ENCODE measurements at places on chromosomes 6 and 20. TPM values are rescaled to one million over a fixed set of nuclear protein-coding genes. Genes with fewer than 3 reads are reported as not detected.

SLC24A3 gene
- not detected for total RNA-seq

RBPJL gene
- total RNA-seq = not detected

CASS4 gene
- 13.2 TPM for total RNA-seq

TUBB1 gene
- not detected for total RNA-seq

SYCP2 gene
- 5.4 TPM for total RNA-seq

MYLK4 gene
- 0.15 TPM for total RNA-seq

UBD gene
- total RNA-seq = 0.38 TPM

GRCh38 chr6:95819939-95820338 lies 195.8 kb upstream of the FUT9 start:
- no peak for DNase-seq

DNA sequence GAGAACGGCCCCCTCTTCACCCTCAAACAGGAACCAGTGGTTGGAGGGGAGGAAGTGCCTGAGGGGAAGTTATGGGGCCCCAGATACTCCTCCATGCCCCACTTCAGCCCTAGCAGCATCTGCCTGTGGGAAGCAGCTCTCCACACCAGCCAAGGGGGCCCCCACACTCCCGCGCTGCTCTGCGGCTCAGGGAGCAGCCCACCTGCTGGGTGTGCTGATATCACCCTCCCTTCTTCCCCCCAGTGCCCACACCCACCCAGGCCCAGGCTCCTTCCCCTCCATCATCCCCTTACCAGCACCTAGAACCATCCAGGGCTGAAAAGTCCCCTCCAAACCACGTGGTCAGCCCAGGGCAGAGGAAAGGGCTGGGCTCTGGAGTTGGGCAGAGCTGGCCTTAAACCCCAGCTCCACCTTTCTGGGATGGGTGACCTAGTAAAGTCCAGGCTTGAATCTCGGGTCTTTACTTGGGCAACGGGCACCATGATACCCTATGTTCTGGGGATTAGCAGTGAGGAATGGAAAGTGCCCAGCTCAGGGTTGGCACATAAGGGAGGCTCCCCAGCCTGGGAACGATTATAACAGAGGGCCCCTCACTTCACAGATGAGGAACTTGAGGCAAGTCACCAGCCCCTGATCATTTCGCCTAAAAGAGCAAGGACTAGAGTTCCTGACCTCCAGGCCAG lies 663 bp downstream of the LST1 start:
- peak; percentile 42 for DNase-seq

DNA sequence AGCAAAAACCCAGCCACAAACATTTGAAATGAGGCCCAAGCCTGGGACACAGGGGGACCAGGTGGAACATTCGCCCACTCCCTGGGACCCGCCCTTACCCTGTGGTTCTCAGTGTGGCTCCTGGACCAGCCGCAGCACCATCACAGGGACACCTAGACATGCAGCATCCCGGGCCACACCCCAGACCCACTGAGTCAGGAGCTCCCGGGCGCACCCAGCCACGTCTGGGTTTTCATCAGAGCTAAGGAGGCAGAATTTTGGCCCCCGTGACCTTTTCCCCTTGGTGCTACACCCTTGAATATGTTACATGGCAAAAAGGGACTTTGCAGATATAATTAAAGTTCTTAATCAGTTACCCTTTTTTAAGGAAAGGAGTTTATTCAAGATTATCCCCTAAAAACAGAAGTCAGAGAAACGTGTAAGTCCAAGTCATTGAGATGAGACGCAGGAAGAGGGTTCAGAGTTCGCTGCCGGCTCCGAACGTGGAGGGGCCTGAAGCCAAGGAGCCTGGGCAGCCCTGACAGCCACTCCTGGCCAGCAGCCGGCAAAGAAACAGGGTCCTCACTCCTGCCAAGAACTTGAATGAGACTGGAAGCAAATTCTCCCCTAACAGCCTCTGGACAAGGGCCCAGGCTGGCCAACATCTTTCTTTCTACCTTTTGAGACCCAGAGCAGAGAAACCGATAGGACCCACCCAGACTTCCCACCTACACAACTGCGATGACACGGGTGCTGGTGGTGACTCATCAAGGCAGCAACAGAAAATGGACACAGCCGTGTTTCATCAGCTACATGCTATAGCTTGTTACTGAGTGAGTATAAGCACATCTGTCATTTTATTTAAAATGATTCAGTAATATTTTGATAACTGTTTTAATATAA lies 25.3 kb downstream of the BFSP1 start:
- peak; percentile 84 for DNase-seq

- no peak for DNase-seq
These were observed 15.8 kb upstream of the PPP1R16B start for GRCh38 chr20:38789503-38790199.

DNA sequence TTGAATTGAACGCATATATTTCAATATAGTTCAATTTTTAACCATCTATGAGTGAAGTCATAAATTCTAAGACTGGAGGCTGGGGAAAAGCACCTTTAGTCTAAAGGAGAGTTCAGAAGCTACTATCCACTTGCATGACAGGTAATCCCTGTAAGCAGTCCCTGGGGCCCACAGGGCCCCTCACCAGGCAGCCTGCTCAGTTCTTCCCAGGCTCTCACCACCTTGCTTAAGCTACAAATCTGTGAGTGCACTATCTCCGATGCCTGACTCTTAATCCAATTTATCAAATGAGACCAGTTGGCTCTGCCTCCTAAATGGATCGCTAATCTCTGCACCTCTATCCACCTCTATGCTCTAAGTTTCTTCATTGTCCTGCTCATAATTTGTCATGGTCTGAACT lies 413.8 kb downstream of the PTPRT start:
- DNase-seq = no peak

- DNase-seq = no peak
These were observed 50.7 kb downstream of the EZR start for GRCh38 chr6:158768436-158768835.

DNA sequence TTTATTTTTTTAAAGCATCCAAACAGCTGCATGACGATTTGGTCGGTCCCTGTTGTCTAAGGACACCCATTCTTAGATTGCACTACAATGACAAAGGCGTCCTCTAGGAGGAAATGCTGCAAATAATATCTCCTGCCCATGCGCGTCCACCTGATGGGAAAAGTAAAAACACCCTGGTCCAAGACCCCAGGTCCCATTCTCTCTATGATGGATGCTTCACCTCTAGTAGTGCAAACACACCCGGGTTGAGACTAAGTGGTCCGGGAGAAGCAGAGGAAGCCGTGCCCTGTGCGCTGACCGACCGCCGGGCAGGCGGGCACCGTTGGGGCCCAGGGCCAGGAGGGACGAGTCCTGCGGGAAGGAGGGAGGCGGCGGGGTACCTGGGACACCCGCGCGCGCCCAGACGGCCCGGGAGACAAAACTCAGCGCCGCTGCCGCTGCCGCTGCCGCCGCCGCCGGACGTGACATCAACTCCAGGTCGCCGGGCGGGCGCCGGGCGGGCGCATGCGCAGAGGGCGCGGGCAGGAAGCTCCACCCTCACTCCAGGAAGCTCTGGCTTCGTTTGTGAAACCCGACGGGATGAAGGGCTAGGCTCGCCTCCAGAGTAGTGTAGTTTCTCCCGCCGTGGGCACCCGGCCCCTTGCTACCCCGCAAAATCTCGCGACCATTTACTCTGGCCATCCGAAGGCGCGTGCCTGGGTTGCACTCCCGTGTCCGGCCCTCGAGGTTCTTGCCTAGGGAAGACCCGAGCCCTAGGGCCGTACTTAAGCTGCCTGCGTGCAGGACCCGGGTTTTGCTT lies at the start of gene TBC1D7:
TBC1D7 (minus strand) TSS at position 462 of the 799 bp plus-strand sequence. CDS start 1,639 bp downstream, outside the sequence.
- DNase-seq = peak; percentile 94

- DNase-seq = no peak
These were observed 80.5 kb upstream of the NAA20 start for GRCh38 chr20:19936466-19937200.

DNA sequence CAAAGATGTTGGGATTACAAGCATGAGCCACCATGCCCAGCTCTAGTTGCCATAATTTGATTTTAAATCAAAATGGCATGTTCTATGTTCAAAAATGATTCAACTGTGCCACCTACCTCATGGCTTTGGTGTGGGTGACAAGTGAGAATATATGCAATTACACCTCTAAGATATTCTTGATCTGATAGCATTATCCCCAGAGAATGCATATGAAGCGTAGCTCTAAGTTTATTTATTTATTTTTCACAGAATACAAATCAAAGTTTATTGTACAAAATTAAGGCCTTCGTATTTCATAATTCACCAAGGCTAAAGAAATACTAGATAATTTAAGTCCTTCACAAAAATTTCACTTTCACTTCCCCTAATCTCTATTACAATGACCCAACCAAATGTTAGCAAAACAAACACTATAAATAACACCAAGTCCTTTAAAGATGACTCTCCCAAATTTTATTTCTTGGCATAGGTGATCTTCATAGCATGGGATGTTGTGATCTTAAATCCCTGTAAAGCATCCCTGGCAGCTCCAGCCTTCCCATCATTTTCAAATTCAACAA lies 205.9 kb upstream of the TAB2 start:
- DNase-seq = no peak

DNA sequence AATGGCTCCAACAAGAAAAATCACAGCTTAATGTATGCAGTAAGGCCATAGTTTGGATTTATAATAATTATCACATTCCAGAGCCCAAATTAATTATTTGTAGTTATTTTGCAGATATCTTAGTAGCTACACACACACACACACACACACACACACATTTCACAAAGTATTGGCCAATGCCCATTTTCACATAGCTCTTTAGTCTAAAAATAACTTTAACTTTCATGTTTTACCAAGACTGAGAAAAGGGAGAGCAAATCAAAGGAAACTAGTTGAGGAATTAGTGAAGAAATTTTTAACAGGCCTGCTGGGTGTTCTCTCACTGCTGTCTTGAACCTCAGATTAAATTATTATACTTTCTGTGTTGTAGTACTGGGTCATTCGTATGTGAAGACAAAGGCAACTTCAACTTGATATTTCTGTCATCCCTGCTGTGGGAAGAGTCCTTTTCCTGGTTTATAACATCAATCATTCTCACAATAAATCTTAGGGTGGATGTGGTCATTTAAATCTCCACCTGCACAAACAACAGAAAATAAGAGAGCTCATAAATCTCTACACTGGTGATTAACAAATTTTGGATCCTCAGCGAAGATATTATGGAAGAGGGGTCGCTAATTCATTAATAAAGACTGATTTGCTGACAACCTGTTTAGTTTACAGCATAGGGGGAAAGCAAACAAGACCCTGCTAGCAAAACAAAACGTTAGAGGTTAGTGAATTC lies 1.6 kb upstream of the TCF21 start:
- no peak for DNase-seq

GRCh38 chr6:43086022-43086658 lies 10.0 kb downstream of the PTK7 start:
- no peak for DNase-seq

- DNase-seq = peak; percentile 24
These were observed 1.2 kb downstream of the ECI2 start for GRCh38 chr6:4133941-4134838.

DNA sequence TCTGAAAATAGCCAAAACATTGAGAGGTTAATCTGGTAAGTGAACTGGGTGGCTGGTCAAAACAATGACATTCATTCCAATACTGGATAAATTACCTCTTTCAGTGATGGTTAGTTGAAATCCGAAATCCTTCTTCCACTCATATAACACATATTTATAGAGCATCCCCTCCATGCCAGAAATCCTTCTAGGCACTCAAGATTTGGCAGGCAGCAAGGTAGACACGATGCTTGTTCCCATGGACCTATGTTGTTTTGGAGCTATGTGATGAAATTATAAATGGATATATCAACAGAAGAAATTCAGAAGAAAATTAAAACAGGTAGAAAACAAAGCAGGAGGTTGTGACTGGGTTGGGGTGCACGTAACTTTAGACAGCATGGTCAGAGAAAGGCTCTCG lies 26.3 kb upstream of the SNRPB2 start:
- no peak for DNase-seq

- no peak for DNase-seq
These were observed 160.8 kb downstream of the CDC5L start for GRCh38 chr6:44548319-44548718.

DNA sequence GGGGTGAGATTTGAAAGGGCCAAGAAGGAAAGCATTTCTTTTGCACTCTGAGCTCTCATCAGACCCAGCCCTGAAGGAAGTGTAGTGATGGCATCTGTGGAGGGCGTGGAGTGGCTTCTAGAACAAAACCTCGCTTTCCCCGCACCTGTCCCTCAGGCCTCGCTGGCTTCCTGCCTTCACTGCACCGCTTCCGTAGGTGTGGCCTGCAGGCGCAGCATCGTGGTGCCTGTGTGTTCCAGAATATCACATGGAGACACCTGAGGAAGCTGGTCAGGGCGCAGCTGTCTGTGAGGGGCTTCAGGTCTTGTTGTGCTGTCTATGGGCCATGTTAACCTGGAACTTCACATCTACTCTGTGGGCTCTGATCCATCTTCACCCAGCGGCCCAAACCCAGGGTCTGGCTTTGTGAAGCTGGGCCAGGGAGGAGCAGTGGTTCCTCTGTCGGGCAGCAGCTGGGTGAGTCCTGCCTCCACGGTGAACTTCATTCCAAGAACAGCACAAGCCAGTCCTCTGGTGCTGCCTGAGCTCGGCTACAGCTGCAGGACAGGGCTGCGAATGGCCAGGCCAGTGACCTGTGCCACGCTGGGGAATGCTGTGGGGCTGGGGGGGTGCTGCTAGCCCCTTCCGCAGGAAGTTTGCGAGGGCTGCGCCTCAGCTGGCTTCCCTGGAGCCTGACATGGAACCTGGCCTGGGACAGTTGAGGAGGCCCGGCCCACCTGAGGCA lies 40.9 kb downstream of the DSTN start:
- DNase-seq = peak; percentile 86

DNA sequence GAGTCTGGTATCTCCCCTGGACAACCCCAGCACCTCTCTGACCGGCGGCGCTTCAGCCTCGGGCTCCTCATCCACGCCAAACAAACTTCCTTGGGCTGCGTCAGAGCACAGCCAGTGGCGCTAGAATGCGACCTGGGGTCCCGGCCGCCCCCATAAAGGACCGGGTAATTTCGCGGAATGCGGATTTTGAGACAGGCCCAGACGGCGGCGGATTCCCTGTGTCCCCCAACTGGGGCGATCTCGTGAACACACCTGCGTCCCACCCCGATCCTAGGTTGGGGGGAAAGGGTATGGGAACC lies 1.6 kb downstream of the FOXP4 start:
- no peak for DNase-seq

DNA sequence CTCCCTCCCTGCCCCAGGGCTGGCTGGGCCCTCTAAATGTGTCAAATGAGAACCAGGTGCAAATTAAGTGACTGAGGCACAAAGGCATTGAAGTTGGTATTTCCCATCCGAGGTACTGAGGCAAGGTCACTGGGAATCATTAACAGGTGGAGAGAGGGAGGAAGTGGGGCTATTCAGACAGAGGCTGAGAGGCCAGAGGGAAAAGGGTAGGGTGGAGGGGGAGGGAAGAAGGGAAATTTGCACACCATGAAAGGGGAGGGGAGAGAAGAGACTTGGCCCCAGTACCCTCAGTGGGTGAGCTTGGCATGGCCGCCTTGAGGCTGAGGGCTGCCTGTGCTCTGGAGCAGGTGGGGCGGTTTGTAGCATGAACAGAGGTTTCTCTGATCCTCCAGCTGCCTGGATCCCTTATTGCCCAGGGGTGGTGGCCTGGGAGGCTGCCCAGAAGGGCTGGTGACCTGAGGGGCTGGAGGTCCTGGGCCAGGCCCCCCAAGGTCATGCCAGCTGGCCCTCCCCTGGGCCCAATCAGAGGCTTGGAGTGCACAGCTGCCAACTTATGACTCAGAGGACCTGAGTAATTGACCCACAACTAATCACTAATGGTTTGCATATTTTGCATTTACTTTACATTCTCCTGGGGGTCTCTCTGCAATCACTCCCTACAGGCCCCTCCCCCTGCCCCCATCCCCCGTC lies 40.3 kb upstream of the ZFAND3 start:
- DNase-seq = no peak

- no peak for DNase-seq
These were observed 310.4 kb upstream of the MOCS1 start for GRCh38 chr6:40244699-40245098.

GRCh38 chr20:1809611-1810510 lies 85.3 kb upstream of the SIRPA start:
- no peak for DNase-seq
